Inflammatory macrophage treated with lipopolysaccharide for 1 hour (primary cell): ENCODE measurements at places on chromosomes 16 and 17.

- DNase-seq, result no peak
Measured at GRCh38 chr16:82331974-82332750, 162.1 kb upstream of the MPHOSPH6 start.

- DNase-seq, result peak; percentile 98
Measured at GRCh38 chr16:87492721-87493607, at the start of gene ZCCHC14. TSS of gene ZCCHC14 (minus strand) at chr16:87493024. CDS start at chr16:87492238, 786 bp downstream.

DNA sequence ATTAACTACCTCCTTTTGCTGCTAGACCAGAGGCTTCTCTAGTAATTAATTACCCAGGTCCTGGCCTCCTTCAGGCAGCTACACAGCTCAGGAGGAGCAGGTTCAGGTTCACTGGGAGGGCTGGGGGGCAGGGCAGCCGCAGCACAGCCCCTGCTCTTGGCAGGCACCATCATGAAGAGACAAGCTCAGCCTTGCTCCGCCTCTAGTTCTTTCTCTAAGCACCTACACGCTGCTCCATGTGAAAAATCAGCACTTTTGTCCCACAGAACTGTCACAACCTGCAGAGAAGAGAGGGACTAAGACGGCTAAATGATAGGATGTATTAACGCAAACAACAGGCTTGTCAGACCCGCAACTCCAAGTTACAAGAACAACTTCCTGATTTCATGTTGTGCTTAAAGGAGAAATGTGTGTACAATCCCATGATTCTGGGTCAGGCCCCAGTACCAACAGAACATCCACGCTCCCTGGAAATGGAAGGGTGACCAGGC, 53.4 kb downstream of the GRB2 start:
- DNase-seq, result peak; percentile 27

GRCh38 chr17:44598932-44599297, 41.6 kb downstream of the FZD2 start:
- no peak for DNase-seq

DNA sequence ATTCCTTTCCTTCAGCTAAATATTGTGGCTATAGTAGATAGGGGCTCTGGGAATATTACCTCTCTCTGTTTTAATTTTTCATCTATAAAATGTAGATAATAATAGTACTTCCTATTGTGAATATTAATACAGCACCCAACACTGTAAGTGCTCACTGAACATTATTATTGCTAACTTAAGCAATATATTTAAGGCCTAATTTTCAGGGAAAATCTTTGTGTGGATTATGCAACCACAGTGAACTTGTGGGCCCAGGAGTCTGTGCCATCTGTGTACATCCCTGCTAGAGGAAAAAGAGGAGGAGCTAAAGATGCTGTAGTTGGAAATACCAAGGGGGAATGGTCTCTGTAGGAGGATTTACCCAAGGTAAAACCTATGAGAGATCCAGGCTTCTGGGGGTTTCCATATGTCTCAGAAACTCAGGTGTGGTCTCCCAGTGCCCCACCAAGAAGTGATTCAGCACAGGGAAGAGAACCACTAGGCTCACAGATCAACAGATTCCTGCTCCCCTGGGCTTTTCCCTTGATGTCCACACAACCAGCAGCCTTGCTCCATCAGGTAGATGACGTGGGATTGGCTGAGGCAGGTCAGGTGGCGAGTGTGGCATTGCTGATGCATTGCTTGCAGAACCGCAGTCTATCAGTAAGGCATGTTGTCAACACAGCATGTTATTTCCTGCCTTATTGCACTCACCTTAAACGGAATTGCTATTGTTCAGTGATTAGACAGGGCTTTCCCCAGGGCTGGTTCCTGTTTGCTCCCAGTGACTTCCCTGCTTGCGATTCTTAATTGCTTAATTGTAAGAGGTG, 1.6 kb upstream of the N4BP1 start:
- peak; percentile 75 for DNase-seq

GRCh38 chr17:82001571-82002056, 21.1 kb downstream of the CENPX start:
- DNase-seq, result no peak

DNA sequence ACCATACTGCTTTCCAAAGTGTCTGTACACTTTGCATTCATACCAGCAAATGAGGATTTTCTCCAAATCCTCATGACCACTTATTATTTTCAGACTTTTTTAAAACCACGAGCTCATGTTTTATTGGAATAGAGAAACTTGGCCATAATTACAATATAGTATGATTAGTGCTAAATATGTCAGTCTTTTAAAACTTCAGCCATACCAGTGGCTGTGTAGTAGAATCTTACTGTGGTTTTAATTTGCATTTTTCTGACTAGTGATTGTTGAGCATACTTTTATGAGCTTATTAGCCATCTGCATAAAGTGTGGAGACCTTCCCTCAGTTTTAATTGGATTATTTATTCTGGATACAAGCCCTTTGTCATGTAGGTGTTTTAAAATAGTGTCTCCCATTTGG, 57.8 kb downstream of the NLK start:
- no peak for DNase-seq

DNA sequence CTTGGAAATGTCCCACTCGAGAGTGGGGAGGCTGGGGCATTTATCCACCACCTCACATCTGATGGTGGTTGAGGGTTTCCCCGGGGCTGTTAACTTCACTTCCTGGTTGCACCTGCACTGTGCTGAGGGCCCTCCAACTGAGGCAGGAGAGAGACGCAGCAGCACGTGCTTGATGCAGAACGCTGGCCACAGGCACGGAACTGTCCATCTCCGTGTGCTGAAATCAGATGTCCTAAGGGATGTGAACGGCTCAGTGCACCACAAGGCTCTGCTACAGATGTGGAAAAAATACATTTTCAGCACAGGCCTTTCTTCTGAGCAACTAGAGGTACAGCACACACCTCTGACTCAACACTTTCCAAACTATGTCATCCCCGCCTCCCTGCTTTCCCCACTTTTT, 114.8 kb upstream of the C16orf82 start:
- no peak for DNase-seq

DNA sequence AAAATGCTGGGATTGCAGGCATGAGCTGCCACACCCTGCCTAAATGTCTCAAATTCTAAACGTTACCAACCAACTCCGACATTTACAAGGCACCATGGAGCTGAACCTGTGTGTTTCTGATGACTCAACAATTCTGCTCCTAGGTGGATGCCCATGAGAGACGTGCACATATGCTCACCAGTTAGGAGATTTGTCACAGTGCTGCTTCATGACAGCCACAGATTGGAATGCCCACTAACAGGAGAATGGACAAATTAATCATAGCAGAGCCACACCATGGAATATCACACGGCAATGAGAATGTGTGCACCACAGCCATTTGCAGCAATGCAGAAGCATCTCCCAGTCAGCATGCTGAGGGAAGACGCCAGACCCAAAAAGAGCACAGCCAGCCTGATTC, 8.0 kb upstream of the KCNG4 start:
- DNase-seq, result no peak

DNA sequence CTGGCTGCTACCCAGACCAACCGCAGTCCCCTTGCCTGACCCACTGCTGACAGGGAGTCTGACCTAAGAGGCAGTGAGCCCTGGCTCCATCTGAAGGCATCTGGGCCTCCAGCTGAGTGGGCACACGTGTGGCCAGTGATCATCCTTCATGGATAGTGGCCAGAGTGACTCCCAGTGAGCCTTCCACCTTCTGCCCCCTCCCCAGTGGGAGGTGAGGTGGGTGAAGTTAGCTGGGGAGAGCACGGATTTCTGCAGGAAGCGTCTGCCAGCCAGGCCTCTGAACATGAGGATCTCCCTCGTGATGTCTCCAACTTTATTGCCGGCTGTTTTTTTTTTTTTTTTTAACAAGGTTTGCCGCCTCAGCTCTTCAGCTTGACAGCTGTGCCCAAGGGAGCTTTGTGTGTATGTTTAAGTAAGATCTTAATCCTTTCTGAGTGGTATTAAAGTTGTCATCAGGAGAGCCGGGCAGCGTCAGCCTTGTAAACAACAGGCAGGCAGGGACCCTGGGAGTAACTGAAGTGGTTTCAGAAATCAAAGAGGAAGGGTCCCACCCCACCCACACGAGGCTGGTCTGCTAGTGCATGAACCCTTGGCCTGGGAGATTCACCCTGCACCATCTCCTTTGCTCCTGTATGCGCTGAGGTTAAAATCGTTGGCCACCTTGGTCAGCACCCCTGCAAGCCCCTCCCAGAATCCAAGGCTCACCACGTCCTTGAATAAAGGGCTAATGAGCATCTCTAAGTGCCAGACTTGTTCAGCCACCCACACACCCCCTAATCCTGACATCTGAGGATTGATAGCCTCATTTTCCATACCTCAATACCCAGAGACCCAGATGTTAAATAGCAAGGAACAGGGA, 33.3 kb downstream of the RHBDL3 start:
- no peak for DNase-seq

- no peak for DNase-seq
Measured at GRCh38 chr17:42363767-42364585, 24.3 kb downstream of the STAT3 start.

- DNase-seq, result no peak
Measured at GRCh38 chr17:67393809-67394397, 16.8 kb downstream of the PITPNC1 start.

DNA sequence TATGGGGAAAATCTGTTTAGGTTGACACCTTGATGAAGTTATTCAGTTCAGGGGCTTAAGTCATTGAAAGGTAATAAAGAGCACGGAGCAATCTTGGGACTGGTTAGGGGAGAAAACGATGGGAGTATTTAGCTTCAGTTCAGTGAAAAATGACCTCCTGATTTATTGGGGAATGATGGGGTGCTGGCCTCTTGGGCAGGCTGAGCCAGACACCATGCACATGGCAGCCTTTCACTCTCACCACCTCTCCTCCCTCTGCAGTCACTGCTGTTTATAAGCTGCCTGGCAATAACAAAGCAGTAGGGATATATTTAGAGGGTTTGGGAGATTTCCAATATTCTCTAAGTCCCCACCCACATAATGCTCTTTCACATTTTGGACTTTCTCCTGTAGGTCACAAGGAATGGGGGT, 140.5 kb upstream of the HS3ST2 start:
- peak; percentile 71 for DNase-seq

- DNase-seq, result peak; percentile 45
Measured at GRCh38 chr17:57744195-57745170, 616 bp downstream of the CCDC182 start.

DNA sequence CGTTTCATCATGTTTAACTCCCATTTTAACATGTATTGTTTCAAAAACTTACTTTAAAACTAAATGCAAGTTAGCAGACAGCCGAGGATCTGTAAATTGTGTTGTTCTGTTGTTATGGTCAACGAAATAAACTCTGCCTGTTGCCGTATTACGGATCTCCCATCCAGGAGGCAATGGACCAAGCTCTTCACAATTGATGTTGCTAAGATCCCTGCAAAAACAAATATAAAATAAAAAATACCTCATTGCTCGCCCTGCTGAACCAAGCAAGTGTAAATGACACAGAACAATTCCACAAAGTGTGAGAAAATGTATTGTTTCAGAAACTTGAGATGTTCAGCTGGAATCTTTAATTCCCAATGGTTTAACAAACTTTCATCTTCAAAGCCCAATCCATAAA, 65.0 kb downstream of the CEP95 start:
- no peak for DNase-seq

DNA sequence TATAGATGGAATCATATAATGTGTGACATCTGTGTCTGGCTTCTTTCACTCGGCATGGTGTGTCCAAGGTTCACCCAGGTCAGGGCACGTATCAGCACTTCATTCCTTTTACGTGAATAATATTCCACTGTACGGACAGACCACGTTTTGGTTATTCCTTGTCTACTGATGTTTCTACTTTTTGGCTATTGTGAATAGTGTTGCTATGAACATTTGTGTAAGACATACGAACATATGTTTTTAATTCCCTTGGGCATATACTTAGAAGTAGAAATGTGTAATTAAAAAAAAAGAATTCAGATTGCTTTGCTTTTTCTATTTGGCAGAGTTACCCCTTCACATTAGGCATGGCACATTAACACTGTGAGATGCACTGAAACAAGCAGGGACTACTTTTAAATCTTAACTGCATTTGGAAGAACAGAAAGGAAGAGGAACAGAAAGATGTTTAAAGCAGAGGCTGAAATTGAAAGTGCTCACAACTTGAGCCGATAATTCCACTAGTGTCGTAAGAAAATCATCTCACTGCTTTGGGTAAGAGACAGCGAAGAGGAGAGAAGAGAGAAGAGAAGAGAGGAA, 105.3 kb downstream of the VPS53 start:
- peak; percentile 21 for DNase-seq

- DNase-seq, result no peak
Measured at GRCh38 chr16:13945744-13946485, 26.0 kb downstream of the ERCC4 start.

DNA sequence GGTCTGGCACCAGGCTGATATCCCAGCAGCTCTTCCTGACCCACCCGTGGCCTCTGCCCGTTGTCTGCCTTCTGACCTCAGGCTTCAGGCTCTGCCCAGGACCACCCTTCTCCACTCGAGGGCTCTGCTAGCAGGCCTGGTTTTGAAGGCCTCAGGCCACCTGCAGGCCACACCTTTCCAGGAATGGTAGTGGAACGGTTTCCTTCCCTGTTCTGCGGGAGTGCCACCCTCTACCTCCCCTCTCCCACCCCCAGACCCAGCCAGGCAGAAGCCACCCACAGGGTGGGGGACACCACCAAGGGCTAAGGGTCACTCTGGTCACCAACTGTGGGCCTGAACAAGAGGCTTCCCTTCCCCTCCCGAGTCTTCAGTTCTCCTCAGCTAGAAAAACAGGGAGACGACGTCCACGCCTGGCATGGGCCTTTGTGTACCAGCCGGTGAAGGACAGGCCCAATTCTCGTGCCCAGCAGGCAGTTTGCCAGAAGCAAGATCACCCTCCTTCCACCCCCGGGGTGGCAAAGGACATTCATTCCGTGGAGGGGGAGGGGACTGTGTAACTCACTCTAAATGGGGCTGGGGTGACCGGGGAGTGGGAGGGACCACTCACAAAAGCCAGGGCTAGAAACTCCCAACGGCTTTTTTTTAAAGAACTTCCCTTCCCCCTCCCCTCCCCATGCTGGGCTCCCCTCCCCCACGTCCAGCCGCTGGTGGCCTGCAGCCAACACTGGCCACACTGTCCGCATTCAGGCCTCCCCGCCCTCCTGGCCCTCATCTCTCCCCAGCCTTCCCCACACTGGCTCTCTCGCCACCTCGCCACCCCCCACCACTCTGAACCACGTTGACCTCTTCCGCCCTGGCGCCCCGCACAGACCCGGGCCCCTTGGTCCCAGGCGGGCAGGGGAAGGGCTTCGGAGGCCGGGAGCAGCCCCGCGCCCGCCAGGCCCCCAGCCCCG, 7.7 kb downstream of the CBX4 start:
- DNase-seq, result no peak

- DNase-seq, result no peak
Measured at GRCh38 chr16:85557083-85557970, 55.8 kb upstream of the GSE1 start.

GRCh38 chr16:55532227-55532626, 23.4 kb downstream of the LPCAT2 start:
- DNase-seq, result no peak

DNA sequence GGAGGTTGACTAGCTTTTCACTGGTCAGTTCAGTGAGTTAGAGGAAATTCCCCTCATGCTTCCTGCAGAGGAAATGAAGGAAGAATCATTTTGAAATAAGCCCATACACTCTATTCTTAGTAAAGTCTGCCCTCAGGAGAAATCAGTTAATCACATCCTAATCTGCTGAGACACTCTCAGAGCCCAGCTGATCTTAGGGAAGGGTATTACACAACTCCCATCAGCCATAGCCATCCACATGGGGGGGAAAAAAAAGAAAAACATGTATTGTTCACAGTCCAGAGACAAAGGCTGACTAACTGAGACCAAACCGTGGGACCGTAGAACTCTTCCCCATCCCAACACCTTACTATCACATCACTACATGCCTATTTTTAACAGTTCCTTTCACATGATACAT, 722.3 kb downstream of the CDH8 start:
- DNase-seq, result no peak
